Upper lobe of right lung (tissue), 1 donor: ENCODE measurements at places on chromosomes 3 and 15. TPM values are rescaled to one million over a fixed set of nuclear protein-coding genes. Genes with fewer than 3 reads are reported as not detected.

DNA sequence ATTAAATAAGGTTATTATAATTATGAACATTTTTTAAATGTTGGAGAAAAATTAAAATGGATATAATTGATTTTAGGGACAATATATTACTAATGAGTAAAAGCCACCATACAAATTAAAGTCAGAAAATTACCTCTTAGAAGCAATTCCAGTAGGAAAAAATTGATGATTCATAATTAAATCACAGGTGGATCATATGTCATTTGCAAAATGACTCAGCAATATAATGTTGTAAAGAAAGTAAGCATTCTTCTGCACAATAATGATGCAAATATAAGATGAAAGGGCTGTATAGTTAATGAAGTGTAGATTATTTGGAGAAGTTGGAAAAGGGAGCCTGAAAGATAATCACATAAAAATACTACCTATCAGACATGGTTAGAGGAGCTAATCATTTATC is 25.8 kb downstream of the ZPLD1 start:
- DNase-seq, result no peak

GRCh38 chr3:124276133-124276532 is 284.2 kb upstream of the ROPN1 start:
- no peak for DNase-seq

GRCh38 chr15:80437334-80437891 is 33.2 kb downstream of the ARNT2 start:
- peak; percentile 72 for DNase-seq

Gene KNG1
- total RNA-seq, result 0.14 TPM
